Stimulated activated CD8-positive, alpha-beta memory T cell treated with anti-CD3 and anti-CD28 coated beads, Interleukin-4, amount 100 ng/mL, for 4 hours (primary cell): ENCODE measurements at places on chromosomes 2 and 18.

DNA sequence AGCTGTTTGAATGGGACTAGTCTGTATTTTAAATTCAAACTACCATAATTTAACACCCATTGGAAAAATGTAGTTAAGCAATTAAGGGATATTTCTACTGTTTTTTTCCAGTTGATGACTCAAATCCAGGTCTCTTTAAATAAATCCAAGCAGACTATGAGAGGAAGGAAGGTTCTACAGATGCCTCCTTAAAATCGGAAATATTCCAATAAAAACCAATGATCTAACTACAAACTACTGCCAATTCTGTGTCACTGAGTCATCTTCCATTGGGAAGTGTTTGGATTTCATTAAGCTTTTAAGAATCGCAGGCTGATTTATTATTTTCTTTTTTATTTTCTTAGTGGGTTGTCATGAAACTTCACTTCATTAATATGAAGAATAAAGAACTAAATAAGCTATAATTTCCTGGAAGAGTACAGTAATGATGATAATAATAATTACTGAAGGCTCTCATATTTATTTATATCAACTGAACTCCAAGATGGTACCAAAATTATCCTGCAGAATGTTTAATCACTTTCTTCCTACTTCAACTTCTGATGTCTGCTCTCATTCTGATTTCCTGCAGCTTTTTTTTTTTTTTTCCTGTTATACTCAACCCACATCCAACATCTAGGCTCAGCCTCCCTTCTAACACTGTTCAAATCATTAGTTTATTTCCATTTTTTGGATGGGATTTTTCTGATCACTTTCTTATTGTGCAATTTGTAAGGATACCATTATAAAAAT, 166.3 kb upstream of the FN1 start:
- DNase-seq = no peak

GRCh38 chr2:174631009-174631981, 33.7 kb upstream of the WIPF1 start:
- no peak for DNase-seq

DNA sequence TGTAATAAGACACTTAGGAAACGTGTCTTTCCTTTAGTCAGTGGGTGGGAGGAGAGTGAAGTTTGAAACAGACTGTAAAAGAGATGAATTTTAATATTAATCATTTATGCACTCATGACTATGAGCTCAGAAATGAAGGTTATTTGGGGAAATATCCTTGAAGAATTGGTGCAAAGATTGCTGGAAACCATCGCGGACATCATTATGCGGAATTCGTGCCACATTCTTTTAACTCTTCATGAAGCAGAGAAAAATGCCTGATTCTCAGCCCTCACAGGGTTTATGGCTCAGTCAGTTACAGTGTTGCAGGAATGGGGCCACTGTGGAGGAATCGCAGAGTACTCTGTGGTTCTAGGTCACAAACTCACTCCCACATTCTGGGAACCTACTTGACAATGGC, 109.7 kb downstream of the RGPD3 start:
- no peak for DNase-seq

DNA sequence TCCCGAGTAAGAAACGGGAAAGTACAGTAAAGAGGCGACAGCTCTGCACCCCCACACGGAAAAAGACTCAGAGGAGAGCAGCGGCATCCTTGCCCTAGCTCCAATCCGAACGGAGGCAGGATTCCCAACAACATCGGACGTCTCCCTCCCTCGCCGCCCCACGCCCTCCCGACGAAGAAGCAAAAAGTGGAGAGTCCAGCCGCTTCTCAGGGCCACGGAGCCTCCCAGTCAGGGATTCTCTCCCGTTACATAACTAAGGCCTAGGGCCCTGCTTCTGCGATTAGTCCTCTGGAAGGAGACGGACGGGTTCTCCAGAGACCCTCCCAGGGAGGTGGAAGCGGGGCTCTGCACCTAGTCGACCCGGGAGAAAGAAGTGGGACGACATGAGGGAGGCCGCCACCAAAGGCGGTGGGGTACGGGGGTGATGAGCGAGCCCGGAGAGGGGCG, 587 bp downstream of the SUMO1 start:
- DNase-seq = peak; percentile 0

GRCh38 chr2:119480718-119481142, 43.6 kb downstream of the SCTR start:
- DNase-seq = no peak

DNA sequence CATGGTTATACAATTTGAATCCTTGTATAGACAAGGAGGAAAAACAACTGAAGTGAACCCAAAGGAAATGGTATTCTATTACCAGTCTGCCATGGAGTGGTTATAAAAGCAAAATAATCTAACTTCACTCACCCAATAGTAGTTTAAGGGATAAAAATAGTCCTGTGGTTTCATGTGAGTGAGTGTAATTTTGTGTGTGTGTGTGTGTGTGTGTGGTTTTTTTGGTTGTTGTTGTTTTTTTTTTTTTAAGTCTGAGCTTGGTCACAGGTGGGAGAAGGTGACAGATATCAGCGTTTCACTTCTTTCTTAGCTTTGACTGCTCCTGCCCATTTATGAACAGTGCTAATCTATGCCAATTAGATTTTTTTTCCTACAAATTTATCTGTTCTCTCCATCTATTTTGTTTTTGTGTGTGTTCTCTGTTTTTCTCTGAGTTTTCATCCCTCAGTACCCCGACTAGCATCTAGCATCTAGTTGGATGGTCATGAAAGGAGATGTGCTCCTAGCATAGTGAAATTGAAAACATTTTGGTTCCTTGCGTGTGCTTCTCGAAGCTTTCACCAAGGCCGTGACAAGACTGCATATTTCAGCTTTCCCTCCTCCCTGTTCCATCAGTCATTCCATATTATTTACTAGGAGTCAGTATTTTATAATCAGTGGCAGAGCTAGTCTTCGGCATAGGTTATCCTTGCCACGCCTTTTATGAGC, 200.1 kb upstream of the DTNA start:
- DNase-seq = no peak

DNA sequence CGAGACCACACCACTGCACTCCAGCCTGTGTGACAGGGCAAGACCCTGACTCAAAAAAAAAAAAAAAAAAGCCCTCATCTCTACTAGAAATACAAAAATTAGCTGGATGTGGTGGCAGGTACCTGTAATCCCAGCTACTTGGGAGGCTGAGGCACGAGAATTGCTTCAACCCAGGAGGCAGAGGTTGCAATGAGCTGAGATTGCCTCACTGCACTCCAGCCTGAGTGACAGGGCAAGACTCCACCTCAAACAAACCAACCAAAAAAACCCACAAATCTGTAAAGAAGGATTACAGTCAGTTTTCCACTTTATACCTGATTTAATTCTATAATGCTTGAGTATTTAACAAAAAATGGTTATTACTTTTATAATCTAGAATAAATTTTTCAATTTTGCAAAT, 9.7 kb downstream of the DARS1 start:
- DNase-seq = no peak

- no peak for DNase-seq
Observed at GRCh38 chr2:30230497-30231211, 680 bp upstream of the LBH start.
